ENCODE measurements at places on chromosomes 16 and 17. TPM values are rescaled to one million over a fixed set of nuclear protein-coding genes. Genes with fewer than 3 reads are reported as not detected.

GRCh38 chr17:77424585-77425344 lies 284.0 kb downstream of the SEC14L1 start:
- DNase-seq = peak; percentile 72

GRCh38 chr16:22665803-22666202 lies 148.2 kb upstream of the HS3ST2 start:
- DNase-seq = no peak

DNA sequence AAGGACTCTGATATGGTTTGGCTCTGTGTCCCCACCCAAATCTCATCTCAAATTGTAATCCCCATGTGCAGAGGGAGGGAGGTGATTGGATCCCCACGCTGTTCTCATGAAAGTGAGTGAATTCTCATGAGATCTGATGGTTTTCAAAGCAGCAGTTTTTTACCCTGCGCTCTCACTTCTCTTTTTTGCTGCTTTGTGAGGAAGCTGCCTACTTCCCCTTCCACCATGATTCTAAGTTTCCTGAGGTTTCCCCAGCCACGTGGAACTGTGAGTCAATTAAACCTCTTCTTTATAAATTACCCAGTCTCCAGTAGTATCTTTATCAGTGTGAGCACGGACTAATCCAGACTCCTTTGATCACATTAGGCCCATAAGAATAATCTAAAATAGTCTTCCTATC lies 719.7 kb upstream of the CDH8 start:
- DNase-seq = no peak

- DNase-seq = no peak
These were observed 66.8 kb upstream of the GAS7 start for GRCh38 chr17:10265100-10265810.

- DNase-seq = no peak
These were observed 55.8 kb upstream of the TANC2 start for GRCh38 chr17:62910277-62910676.

Gene TEKT5
- total RNA-seq = 1.5 TPM

DNA sequence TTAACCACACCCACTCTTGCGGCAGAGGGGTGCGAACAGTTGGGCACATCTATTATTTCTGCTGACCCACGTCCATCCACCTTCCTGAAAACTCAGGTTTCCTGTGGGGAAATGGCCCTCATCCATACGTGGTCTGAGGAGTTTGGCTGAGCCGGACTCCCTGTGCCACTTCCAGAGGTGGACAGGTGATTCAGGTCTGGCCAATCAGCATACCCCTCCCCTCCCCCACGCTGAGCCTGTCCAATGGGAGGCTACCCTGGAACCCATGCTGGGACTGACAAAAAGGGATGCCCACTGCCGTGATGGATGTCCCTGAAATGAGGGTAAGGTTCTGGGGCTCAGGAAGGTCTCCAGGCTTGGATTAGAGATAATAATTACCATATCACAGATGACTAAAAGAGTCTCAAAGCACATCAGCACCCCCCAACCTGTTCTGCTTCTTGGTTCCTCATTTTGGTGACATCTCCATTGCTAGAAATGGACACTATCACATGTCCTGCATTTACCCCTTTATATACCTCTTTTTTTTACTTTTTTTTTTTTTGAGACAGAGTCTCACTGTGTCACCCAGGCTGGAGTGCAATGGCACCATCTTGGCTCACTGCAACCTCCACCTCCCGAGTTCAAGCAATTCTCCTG lies 5.3 kb upstream of the MAPK7 start:
- peak; percentile 5 for DNase-seq

- DNase-seq = peak; percentile 57
These were observed 24.2 kb downstream of the C1QTNF1 start for GRCh38 chr17:79047923-79048825.

Gene FAM20A
- total RNA-seq = 26.8 TPM

DNA sequence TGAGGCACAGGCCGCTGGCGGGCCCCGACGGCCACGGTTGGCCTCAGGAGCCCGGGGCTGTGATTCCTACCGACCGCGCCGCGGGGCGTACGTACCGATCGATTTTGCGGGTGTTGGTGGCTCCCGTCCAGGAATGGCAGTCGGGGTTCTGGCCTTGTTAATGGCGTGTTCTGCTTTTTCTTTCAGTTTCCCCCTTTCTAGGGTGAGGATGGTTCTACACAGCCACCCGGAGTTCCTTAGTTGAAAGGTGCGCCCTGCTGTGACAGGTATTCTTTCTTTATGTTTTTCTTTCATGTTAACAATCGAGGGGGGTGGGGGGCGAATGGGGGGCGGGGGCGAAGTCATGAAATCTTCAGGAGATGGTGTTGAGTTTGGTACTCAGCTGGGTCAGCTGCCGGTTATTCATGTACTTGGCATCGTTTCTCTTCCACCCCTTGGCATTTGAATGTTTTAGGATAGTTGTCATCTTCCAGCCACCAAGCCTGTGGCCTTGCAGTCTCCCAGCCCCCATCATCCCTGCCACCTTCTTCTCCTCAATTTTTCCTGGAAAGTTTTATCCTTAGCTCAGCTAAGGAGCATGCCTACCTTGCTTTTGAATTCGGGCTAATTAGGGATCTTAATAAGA lies 802 bp downstream of the CYLD start:
- peak; percentile 72 for DNase-seq

- peak; percentile 85 for DNase-seq
These were observed 54.1 kb downstream of the VAC14 start for GRCh38 chr16:70746708-70747424.

- DNase-seq = no peak
These were observed 90.5 kb downstream of the NPIPB11 start for GRCh38 chr16:29315916-29316517.

GRCh38 chr16:19166500-19166899 lies 1.5 kb upstream of the SYT17 start:
- DNase-seq = no peak

- DNase-seq = no peak
These were observed 129.2 kb upstream of the TOM1L1 start for GRCh38 chr17:54771409-54771915.

- DNase-seq = no peak
These were observed 4.6 kb downstream of the FAM171A2 start for GRCh38 chr17:44359006-44359405.

All from stomach (tissue), 19 donors.